CD4-positive, alpha-beta T cell treated with Interleukin-10 for 1 hour (primary cell): ENCODE measurements at places on chromosomes 3 and 15.

DNA sequence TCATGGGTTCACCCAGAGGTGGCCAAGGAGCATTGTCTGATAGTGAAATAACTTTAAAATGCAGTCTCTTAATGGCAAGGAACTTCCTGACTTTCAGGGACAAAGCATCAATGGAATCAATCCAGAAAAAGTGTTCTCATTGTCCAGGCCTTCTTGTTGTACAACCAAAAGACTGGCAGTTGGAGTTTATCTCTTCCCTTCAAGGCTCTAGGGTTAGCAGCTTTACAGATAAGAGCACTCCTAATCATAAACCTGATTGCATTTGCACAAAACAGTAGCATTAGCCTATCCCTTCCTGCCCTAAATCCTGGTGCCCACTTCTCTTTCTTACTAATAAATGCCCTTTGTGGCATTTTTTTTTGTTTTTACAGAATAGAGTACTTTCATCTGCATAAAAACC, 43.3 kb upstream of the VIPR1 start:
- no peak for DNase-seq

- no peak for DNase-seq
These were observed 41.5 kb downstream of the TMEM41A start for GRCh38 chr3:185457376-185457775.

DNA sequence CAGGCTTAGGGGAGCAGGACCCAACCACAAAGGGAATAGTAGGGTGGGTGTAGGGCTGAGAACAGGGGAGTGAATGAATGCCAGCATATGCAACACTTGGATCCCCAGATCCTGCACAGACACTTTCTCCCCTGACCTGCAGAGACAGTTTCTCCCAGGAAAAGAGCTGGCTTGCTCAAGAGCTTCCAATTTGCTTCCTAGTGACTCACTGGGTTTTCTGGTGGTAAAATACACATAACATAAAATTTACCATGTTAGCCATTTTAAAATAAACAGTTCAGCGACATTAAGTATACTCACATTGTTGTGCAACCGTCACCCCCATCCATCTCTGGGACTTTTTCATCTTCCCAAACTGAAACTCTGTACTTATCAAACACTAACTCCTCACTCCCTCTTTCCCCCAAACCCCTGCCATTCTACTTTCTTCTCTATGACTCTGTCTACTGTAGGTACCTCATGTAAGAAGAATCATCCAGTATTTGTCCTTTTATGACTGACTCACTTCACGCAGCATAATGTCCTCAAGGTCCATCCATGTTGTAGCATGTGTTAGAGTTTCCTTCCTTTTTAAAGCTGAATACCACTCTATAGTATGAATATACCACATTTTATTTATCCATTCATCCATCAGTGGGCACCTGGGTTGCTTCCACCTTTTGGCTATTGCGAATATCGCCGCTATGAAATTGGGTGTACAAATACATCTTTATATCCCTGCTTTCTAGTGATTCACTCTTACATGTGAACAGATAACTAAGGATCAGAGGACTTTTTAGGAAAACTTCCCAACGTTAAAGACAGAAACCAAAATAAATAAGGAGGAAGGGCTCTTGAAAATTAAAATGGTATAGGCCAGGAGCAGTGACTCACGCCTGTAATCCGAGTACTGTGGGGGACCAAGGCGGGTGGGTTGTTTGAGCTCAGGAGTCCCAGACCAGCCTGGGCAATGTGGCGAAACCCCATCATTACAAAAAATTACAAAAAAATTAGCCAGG, 95.6 kb upstream of the TJP1 start:
- DNase-seq: no peak

- DNase-seq: no peak
These were observed 1.1 kb downstream of the HYAL3 start for GRCh38 chr3:50297896-50298725.

GRCh38 chr15:35246451-35246850, 161.4 kb upstream of the NANOGP8 start:
- no peak for DNase-seq

DNA sequence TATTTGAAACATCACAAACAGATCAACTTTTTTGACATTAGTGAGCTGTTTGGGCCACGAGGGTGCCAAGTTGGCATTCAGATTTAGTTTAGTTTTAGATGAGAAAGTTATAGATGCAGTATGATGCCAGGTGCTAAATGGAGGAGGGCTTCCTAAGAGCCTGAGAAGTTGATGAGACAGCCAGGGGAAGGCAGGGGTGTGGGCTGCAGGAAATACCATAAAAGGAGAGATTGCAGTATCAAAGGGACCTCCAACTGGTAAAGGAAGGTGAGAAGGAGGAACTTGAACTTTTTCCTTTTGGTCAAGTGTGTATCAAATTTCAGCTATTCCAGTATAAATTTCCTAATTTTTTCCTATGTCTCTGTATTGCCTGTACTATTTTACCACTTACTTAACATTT, 2.0 kb upstream of the TNIK start:
- DNase-seq: peak; percentile 54

DNA sequence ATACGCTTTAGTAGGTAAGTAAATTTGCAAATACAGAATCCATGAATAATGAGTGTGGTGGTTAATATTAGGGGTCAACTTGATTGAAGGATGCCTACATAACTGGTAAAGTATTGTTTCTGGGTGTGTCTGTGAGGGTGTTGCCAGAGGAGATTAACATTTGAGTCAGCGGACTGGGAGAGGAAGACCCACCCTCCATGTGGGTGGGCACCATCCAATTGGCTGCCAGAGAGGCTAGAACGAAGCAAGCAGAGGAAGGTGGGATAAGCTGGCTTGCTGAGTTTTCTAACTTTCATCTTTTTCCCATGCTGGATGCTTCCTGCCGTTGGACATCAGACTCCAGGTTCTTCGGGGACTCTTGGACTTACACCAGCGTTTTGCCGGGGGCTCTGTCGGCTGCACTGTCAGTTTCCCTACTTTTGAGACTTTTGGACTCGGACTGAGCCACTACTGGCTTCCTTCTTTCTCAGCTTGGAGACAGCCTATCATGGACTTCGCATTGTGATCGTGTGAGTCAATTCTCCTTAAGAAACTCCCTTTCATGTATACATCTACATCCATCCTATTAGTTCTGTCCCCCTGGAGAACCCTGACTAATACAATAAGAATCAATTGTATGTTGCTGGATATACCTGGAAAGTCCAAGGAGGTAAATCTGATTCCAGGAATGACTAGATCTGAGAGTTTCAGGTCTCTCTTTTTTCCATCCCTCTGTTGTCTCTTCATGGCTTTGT, 25.8 kb upstream of the NEDD4 start:
- no peak for DNase-seq

DNA sequence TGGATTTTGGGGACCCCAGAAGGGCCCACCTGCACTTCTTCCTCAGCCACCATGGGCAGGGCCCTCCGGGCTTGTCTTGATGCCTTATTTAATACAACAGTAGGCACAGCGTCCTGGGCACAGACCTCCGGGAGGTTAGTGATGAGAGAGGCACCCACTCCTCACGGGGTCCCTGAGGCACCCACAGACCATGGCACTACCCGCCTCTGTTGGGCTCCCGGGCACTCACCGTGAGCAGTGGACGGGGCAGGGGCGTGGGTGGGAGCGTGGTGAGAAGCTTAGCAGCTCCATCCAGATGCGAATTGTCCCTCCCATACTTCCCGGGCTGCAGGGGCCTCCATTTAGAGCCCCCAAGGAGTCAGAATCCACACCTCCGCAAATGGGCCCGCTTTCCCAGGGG, 317 bp upstream of the MESP2 start:
- DNase-seq: no peak

DNA sequence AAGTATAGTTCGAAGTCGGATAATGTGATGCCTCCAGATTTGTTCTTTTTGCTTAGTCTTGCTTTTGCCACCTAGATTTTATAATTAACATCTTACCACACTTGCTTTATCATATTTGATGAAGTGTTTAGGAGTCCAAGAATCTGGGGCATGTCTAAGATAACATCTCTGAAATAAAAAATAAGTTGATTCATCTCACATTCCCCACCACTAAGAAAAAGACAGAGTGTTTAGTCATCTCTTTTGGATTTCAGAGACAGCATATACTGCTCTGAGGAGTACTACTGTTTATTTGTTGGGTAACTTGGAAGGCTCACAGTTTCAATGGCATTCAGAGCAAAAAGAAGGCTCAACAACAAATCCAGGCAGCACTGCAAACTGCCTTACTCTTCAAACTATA, 324.2 kb upstream of the ATP11B start:
- no peak for DNase-seq

GRCh38 chr3:12148183-12148940, 10.3 kb downstream of the TIMP4 start:
- DNase-seq: no peak

DNA sequence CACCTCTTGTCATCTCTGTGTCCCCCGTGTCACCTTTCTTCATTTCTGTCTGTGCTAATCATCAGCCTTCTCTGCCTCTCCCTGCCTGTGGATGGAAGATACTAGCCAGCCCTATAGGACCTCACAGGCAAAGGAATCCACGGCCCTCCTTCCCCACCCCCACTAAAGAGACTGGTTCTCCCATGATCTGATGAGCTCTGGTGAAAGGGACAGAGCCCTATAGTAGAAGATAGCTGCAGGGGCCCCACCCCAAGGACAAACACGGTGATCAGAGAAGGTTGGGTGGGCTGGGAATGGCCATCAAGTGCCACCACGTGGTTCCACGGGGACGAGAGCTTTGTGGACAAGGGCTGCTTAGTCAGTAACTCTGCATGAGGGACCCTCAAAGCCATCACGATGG, 27.8 kb upstream of the RASA2 start:
- no peak for DNase-seq

DNA sequence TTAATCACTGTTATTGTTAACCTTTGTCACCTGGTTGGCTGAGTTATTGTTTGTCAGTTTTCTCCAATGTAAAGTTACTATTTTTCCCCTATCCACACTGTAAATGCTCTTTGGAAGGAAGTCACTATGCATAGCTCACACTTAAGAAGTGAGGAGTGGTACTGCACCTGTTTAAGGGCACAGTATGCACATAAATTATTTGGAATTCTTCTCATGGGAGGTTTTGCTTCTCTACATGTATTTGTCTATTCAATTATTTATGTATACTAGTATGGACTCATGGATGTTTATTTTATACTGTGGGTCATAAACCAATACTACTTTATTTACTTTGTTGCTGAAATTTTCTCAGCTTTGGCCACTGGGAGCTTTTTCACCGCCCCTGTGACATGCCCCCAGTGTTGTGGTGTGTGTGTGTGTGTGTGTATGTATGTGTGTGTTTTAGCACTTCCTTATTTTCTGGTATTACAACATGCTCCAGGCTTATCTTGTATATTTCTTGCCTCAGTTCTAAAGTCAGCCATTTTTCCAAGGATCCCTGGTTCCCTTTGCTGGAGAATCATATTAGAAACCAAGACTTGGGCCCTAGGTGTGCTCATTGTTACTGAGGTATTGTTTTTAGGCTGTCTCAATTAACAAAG, 290.5 kb downstream of the KBTBD8 start:
- no peak for DNase-seq

GRCh38 chr3:32592011-32592410, 21.4 kb upstream of the DYNC1LI1 start:
- DNase-seq: no peak

- DNase-seq: no peak
These were observed 97.4 kb downstream of the WNT7A start for GRCh38 chr3:13782501-13782900.
